ENCODE measurements at places on chromosomes 2 and 18.

- DNase-seq: peak; percentile 16
Observed at GRCh38 chr2:127324635-127325034, 30.7 kb upstream of the ERCC3 start.

- no peak for DNase-seq
Observed at GRCh38 chr2:145094370-145094769, 574.5 kb upstream of the ZEB2 start.

DNA sequence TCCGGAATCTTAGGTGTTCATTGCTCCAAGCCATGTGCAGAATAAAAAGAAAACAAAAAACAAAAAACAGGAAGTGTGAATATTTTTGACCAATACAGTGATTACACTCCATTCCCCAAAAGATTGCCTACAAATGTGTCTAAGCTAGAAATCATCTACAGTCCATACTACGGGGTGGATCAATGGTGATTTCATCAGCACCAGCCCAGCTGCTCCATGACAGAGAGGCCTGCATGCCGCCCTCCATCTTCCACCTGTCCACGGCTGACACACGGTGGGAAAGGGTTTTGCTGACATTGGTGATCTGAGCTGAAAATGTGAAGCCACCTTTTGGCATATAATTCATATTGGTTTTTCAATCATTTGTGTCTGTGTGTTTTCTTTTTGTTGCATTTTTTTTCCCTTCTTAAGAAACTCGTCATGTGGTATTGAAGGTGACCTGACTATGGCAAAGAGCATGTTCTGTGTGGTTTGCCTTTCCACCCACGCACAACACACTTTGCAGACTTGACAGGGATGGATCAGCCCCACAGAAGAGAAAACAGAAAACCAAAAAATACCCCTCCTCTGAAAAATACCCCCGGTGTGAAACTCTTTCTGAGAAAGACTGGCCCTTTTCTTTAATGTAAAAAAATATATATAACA is 533.1 kb downstream of the RNF144A start:
- DNase-seq: peak; percentile 54

DNA sequence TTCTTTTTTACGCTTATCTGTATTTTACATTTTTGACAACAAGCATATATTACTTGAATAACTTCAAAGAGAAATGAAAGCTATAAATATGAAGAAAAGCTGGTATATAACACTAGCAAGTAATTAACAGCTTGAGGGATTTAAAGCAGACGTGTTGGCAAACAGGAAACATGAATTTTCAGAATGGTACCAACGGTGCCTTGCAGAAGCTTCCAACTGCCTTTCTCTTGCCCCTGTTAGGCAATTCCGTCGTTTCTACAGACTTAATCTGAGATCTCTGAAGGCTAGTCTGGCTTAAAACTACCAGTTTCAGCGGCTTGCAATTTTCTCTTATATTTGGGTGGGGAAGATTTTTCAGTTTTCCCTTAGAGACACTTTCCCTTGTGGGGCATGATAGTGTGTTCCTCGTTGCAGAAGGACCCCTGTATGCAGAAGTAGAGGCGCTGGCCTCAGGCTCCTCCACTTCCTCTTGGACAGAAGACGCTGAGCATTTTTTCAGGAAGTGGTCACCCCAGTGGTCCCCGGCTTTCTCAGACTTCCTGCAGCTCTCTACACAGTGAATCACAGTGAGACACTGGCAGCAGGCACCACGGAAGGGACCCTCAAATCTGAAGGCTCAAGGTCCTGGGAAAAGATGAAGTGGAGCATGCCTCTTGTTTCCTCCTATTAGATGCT is 56.2 kb upstream of the SLC16A14 start:
- DNase-seq: no peak

GRCh38 chr2:168461178-168461941 is 5.3 kb downstream of the CERS6 start:
- no peak for DNase-seq

GRCh38 chr2:171412571-171413175 is 21.1 kb downstream of the METTL8 start:
- no peak for DNase-seq

GRCh38 chr18:78820161-78820834 is 159.3 kb upstream of the SALL3 start:
- DNase-seq: no peak

DNA sequence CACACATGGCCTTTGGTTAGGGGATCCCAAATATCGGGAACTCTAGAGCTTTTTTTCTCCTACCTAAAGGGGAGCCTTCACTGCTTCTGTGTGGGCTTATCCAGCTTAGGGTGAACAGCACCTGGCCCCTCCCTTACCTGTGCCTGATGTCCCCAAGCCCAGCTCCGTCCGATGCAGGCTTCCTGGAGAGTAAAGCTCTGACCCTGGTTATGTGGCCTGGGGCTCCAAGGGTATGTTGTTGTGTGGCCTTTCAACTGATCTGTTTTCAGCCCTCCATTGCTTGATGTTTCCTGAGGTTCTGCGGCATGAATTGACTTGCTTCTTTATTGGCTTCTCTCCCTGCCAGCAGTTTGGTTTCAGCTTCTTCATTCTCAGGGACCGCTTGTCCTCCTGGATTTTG is 66.0 kb downstream of the RAB31 start:
- DNase-seq: no peak

- no peak for DNase-seq
Observed at GRCh38 chr2:59296279-59296678, 1055.2 kb upstream of the FANCL start.

DNA sequence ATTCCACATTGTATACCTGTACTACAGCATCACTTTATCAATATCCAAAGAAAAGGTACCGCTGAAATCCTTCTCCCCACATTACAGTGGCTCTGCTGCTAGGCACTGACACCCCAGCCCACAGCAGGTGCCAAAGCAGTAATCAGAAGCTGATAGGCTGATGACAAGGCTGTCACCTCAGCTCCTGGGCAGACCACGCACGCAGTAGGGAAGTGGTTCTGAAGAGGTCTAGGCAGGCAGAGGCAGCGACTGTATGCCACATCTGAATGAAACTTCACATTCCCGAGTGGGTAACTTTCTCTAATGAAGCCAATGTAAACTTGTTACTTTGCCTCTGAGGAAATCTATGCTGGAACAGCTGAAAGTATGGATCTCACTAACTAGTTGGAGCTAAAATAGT is 113.0 kb downstream of the MEP1B start:
- no peak for DNase-seq

DNA sequence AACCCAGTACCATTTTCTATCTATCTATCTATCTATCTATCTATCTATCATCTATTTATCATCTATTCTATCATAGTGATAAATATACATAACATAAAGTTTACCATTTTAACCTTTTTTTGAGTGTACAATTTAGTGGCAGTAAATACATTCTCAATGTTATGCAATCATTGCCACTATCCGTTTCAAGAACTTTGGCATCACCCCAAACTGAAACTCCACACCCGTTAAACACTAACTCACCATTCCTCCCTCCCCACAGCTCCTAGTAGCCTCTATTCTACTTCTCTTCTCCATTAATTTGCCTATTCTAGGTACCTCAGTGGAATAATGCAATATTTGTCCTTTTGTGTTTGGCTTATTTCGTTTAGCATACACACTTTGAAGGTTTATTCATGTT is 82.5 kb upstream of the KCNE4 start:
- DNase-seq: no peak

GRCh38 chr2:215218587-215219577 is 80.5 kb upstream of the ABCA12 start:
- DNase-seq: no peak

GRCh38 chr2:178108176-178108575 is 4.1 kb upstream of the RBM45 start:
- DNase-seq: no peak

- no peak for DNase-seq
Observed at GRCh38 chr2:155250800-155251199, 552.3 kb downstream of the KCNJ3 start.
